Thyroid gland (tissue), 4 donors: ENCODE measurements at places on chromosomes 6 and 20.

GRCh38 chr20:32675223-32675975, 1.7 kb upstream of the C20orf203 start:
- no peak for DNase-seq
- no peaks in the 10 kb centered on the region for H3K27me3 ChIP-seq
- H3K36me3 ChIP-seq, result no peaks in the 10 kb centered on the region
- no peak overlapping the region for H3K27ac ChIP-seq
- no peak overlapping the region for H3K4me3 ChIP-seq

GRCh38 chr6:144321839-144322591, 36.9 kb downstream of the UTRN start:
- H3K4me3 ChIP-seq, result no peak overlapping the region
- peaks cover 43% of the 10 kb centered on the region for H3K4me1 ChIP-seq
- peak; percentile 63 for DNase-seq
- H3K36me3 ChIP-seq, result no peaks in the 10 kb centered on the region

DNA sequence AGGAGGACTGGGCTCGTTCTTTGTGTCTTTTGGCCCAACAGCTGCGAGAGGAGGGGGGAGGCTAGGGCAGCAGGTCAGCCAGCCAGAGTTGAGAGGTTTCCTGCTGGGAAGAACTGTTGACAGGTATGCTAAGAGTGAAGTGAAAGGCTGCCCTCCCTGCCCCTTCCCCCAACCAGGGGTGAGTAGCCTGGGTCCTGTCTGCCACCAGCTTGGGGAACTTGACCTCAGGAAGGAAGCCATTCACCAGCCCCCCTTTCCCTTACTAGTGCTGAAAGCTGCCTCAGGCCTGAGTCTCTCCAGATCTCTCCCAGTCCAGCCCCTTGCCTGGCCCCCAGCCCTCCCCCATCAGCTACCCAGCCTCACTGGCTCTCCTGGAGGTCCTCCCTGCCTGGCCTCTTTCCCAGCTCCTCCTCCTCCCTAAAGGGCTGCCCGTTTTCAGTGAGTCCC, 20.7 kb upstream of the ZNF76 start:
- H3K27ac ChIP-seq, result peak overlapping the region; percentile 70
- no peaks in the 10 kb centered on the region for H3K36me3 ChIP-seq
- DNase-seq, result peak; percentile 90

DNA sequence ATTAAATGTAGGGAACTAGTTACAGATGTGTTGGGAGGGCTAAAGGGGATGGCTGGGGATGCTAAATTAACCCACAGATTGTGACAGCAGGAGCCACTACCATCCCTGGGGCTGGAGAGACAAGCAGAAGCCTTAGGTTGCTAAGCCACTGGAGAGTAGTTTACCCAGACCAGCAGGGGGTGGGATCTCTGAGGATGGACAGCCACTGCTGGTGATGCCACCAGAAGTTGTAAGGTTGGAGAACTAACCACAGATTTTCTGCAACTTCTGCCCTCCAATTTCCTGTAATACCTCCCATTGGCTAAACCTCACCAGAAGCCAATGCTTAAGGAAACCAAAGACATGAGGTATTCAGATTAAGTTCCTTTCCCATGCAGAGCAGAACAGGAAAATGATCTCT, 139.6 kb upstream of the NOX3 start:
- no peak for DNase-seq
- H3K4me1 ChIP-seq, result no peaks in the 10 kb centered on the region
- H3K27ac ChIP-seq, result no peak overlapping the region
- no peak overlapping the region for H3K4me3 ChIP-seq

DNA sequence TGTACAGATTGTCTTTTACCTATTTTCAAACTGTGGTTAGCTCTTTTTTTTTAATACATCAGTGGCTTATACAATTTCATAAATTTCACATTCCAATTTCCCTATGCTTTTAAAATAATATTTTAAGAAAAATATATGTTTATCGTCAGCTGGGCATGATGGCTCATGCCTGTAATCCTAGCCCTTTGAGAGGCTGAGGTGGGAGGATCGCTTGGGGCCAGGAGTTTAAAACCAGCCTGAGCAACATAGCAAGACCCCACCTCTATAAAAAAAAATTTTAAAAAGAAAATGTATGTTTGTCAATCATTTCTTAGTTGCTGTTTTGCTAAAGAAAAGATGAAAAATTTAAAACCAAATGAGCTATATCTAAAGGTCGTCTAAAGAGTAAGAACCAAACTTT, 3.4 kb downstream of the GJA1 start:
- no peaks in the 10 kb centered on the region for H3K36me3 ChIP-seq
- H3K4me1 ChIP-seq, result peaks cover 39% of the 10 kb centered on the region
- DNase-seq, result no peak
- no peaks in the 10 kb centered on the region for H3K27me3 ChIP-seq

- H3K36me3 ChIP-seq, result peaks cover 37% of the 10 kb centered on the region
- H3K4me1 ChIP-seq, result peaks cover 45% of the 10 kb centered on the region
- no peak for DNase-seq
Measured at GRCh38 chr6:31728767-31729514, at the start of gene DDAH2. DDAH2 (minus strand) TSS chr6:31729299; CDS start chr6:31729161, 138 bp downstream.

DNA sequence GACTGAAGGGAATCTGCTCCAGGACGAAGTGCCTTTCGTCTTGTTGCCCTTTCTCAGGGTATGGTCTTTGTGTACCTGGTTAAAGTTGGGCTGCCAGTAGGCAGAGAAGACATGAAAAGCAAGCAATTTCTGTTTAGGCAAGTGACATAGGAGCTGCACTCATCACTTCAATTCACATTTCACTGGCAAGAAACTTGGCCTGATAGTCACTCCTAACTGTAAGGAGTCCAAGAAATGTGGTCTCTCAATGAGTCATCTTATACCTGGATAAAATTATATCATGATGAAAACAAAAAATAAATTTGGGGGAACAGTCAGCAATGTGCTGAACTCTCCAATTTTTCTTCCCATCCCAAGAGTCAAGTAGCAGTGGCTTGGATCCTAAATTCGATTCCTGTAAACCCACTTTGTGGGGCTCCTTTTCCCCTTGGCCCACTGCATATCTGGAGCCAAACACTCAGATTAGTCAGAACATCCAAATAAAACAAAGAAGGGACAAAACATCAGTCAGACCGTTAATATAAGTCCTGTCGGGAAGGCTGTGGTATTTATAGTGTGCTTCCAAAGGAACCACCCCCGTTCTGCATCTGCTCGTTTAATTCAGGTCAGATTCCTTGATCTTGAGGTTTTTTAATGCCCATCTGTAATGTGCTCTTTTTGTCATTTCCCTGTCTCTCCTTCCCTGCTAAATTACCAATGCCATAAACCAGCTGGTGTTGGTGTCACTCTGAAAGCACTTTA, 5.0 kb upstream of the GABRR1 start:
- DNase-seq, result no peak
- H3K4me3 ChIP-seq, result no peak overlapping the region
- H3K4me1 ChIP-seq, result no peaks in the 10 kb centered on the region
- H3K27ac ChIP-seq, result no peak overlapping the region

- no peak overlapping the region for H3K4me3 ChIP-seq
- no peak overlapping the region for H3K27ac ChIP-seq
- no peak for DNase-seq
- H3K4me1 ChIP-seq, result no peaks in the 10 kb centered on the region
- H3K27me3 ChIP-seq, result no peaks in the 10 kb centered on the region
Measured at GRCh38 chr20:54028276-54029011, 42.0 kb downstream of the BCAS1 start.
